Stimulated activated CD4-positive, alpha-beta T cell treated with anti-CD3 and anti-CD28 coated beads, Interleukin-1b, Interleukin-23, amount 100 ng/mL, for 4 hours (primary cell): ENCODE measurements at places on chromosomes 4 and X.

- no peak for DNase-seq
These were observed 4.6 kb upstream of the KANTR start for GRCh38 chrX:53089224-53089842.

DNA sequence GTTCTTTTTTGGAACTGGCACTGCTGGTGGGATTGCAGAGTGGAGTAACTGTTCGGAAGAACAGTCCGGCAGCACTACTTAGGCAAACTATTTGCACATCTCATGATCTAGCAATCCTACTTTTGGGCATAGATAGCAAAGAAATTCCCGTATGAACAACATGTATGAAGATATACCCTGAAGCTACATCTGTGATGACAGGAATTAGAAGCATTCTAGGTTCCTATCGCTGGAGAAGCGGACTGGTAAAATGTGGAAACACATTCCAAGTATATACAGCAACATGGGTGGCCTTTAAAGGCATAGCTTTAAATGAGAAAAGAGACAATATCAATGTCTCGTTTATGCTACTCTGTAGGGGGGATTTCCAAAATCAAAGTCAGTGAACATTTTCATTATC, 3.1 kb downstream of the DCAF16 start:
- DNase-seq: no peak

DNA sequence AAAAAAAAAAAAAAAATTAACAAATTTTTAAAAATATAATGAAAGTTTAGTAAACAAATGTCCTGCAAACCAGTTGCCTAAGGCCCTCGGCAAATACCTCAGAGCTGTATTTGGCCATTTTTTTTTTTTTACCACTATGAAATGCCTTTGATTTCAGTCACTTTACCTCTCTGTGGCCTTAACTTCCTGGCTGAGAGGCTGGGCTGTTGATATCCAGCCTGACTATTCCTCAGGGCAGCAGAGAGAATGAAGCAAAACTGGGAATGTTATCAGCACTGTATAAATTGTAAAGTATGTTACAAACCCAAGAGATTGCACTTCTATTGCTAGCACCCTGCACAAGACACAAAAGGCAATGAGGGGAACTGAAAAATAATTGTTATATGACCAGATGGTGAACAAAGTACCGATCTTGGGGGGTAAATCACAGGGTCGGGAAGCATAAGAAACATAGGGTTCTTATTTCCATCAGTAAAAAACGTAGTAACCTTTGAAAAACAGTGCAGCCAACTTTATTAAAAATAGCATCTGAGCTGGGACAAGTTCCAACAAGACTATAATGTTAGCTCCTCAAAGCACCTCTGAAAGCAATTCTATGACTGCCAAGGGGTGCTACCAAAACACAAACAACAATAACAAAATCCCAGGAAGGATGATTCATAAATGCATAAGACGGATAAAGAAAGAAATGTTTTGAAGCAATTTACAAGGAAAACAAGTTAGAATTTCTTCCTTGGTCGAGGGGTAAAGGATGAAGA, 18.1 kb downstream of the USP46 start:
- DNase-seq: no peak

DNA sequence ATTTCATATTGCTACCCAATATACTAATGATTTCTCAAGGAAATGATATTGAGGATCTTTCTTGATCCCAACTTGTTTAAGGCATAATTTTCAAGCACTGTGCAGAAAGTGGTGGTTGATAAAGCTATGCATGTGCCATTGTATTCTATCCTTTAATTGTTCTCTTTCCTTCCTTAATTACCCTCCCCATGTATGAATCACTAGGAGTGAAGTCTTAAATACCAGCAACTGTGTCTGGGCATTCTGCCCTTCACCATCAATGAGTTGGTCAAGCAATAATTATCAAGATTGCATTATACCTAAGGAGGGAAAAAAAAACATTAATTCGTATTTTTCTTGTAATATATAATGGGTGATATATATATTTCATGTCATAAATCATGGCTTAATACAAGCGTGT, 111.8 kb upstream of the FRMPD4 start:
- DNase-seq: no peak

- DNase-seq: no peak
These were observed 128.4 kb downstream of the NAA11 start for GRCh38 chr4:79197275-79198009.

DNA sequence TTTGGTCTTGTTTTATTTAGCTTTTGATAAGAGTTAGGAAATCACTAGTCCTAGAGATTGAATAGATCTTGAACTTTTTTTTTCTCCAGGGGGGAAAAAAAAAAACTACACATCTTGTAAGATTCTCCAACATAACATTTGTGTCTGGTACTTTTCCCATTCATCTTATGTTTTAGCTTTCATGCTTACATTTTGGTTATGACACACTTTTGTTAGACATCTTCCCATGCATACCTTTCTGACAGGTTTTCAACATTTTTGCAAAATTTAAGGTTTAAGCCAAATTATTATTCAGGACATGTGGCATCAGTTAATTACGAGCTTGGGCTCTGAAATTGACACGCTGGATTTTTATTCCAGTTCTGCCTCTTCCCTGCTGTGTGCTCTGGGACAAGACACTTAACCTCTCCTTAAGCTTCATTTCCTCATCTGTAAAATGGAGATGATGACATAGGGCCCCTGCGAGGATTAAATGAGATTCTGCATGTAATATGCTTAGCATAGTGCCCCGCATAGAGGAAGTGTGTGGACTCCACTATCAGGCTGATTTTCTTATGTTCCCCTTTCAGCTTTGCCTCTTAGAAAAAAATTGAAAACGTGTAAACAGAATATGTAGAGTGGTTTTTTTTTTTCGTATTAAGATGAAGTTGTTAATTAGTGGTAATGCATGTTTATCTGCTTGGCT, 5.3 kb downstream of the KIT start:
- no peak for DNase-seq

- no peak for DNase-seq
These were observed 51.5 kb upstream of the PRPS1 start for GRCh38 chrX:107576841-107577240.

- DNase-seq: no peak
These were observed 163.0 kb upstream of the AGA start for GRCh38 chr4:177605252-177605651.

GRCh38 chr4:11732155-11732554, 303.5 kb upstream of the HS3ST1 start:
- no peak for DNase-seq

DNA sequence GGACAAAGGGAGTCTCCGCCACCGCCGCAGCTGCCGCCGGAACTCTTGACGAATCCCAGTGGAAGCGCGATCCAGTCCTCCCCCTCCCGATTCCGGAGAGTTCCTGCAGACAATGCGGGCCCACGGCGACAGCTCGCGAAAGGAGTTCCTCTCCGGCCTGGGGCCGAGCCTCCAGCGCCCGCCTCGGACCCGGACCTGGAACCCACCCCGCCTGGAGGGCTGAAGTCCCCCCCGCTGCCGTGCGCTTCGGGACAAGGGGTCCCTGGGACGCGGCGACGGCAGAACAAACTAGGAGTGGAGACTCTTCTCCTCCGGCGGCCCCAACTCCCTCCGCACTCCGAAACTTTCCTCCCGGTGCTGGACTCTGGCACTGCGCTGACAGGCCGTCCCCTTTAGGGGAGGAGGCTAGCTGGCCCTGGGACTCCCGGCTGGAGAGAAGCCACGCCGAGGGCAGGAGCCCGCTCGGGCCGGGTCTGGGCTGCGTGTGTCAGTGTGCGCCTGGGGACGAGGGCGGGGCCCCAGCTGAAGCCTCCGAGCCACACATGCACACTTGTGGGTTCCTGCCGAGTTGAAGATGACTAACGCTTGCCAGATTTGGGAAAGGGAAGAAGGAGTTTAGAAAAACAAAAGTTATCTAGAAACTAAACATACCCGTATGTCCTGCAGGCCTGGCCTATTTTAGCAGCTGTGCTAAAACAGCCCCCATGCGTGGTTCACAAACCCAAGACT, at the start of gene ANTXR2:
ANTXR2 (minus strand) TSS at position 486 of the 729 bp plus-strand sequence. CDS start 669 bp downstream, outside the sequence.
- DNase-seq: peak; percentile 51

DNA sequence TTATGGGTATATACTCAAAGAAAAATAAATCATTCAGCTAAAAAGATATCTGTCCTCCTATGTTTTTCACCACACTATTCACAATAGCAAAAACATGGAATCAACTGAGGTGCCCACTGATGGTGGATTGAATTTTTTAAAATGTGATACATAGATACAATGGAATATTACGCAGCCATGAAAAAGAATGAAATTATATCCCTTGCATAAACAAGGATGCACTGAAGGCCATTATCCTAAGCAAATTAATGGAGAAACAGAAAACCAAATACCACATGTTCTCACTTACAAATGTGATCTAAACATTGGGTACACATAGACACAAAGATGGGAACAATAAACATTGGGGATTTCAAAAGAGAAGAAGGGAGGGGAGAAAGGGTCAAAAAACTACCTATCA, 964.2 kb upstream of the IGFBP7 start:
- no peak for DNase-seq

DNA sequence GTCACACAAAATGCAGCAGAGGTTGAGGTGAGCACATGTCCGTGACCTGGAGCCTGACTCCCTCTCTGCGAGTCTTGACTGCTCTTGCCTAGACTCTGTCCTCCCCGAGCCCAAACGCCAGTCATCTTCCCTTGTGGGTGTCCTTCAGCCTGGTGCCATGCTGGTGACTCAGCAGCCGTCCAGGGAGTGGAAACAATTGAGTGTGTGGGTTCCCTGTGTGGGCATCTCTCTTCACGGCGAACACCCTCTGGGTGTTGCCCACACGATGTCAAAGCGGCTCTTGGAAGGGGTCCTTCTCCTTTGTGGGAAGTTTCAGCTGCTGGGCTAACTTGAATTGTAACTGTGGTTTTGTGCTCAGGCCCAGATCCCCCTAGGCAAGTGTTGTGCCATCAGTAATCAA, 17.5 kb upstream of the MSANTD1 start:
- DNase-seq: no peak

DNA sequence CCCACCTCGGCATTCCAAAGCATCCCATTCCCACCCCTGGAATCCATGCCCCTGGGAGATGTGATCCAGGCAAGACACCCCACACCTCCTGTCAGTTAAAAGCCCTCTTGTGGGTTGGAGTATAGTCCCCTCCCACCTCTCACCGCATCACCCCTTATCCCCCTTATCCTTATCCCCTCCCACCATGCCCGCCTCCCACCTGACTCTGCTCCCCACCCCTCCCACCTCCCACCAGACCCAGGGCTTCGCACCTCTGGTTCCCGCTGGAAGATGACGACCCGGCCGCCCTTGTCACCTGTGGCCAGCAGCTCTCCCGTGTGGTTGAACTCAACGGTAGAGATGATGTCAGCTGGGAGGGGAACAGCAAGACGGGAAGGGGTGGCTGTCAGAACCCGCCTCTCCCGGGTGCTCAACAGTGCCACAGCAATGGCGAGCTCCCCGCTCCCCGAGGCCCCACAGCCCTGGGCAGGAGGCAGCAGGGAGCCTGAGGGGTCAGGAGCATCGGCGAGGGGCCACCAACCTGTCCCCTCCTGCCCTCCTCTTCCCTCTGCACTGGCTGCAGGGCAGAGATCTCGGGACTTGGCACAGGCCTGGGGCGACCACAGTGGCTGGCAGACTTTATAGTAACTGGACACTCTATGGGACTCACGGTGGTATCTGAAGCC, 91.5 kb downstream of the PPP2R2C start:
- DNase-seq: no peak

- DNase-seq: no peak
These were observed 379.0 kb downstream of the INPP4B start for GRCh38 chr4:142467088-142467487.

DNA sequence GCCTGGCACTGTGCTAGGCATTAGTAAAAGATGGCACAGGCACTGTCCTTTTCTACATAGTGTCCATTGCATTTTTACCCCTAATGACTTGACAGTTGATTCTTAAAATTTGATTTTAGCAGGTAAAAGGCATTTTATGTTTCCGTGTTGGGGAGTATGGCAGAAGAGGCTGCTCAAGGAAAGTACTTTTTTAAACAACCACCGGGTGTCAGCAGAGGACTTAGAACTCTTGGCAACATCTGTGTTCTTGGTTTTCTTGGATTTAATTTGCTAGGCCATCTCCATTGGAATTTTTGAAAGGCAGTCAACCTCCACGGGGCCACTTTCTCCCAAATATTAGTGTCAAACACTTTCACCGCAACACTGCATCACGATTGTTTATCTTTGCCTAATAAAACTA, 102.9 kb downstream of the TSPAN7 start:
- DNase-seq: no peak

DNA sequence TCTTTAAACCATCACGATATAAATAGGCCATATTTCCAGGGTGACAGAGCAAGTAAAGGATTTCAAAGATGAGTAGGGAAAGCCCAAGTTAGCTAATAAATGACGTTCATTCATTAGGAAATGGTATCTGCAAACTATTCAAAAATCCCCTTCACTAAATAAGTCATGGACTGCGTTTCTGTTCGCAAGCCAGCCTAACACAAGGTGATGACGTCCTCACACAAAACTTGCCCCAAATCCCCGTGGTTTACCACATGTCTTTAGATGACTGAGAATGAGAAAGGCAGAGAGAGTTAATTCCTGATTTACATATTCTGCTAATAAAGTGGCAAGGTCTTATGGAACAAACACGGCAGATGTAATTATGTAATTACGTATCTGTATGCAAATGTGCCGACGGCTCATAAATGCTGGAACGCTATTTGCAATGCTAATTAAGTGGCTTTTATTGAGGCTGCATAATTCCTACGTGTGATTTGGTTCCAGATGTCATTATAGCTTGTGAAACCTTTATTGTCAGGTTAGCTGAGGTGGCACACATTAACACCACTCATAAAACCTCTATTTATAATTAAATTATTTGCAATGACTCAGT, 437.7 kb upstream of the FRG1 start:
- DNase-seq: no peak
